ENCODE measurements at places on chromosomes 2 and 18.

- no peak for DNase-seq
Observed at GRCh38 chr2:237572742-237573101, 6.3 kb downstream of the PRLH start.

DNA sequence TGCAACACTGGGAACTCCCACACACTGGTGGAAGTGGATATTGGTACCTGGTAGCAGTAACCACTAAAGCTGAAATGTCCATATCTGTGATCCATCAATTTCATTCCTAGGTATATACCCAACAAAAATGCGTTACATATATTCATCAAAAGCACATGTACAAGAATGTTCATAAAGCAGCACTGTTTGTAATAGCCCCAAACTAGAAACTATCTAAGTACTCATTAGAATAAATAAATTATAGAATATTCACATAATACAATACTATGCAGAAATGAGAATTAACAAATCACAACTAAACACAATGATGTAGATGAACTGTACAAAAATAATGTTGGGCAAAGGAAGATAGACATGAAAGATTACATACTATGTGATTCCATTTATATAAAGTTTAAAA is 11.1 kb upstream of the TLK1 start:
- no peak for DNase-seq

GRCh38 chr18:61019338-61020301 is 313.6 kb upstream of the CDH20 start:
- DNase-seq = no peak

DNA sequence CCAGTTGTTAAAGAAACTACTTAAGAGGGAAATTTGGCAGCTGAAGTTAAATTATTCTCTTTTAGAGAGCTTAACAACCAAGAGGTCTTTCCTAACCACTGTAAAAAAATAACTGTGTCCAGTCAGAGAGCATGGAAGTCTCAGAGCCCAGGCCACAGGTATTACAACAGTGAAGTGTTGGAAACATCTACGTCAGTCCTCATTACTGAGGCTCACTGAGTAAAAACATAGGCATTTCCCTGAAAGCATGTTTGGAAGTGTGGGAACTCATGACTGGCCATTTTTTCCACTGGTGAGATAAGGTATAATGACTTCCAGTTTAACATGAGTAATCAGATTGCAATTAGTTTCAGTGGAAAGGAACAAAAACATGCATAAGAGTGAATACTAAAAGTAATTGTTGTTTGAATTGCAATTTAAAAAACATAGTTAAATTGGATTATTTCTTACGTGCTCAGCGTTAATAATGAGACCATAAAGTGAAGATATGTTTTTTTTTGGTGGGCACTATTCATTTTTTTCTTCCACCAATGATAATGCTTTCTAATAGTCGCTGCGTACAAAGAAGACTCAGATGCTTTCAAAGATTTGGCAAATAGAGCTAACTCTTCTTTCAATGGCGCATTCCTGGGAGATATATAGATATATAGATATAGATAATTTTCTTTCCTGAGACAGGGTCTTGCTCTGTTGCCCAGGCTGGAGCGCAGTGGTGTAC is 60.8 kb downstream of the EFEMP1 start:
- DNase-seq = no peak

DNA sequence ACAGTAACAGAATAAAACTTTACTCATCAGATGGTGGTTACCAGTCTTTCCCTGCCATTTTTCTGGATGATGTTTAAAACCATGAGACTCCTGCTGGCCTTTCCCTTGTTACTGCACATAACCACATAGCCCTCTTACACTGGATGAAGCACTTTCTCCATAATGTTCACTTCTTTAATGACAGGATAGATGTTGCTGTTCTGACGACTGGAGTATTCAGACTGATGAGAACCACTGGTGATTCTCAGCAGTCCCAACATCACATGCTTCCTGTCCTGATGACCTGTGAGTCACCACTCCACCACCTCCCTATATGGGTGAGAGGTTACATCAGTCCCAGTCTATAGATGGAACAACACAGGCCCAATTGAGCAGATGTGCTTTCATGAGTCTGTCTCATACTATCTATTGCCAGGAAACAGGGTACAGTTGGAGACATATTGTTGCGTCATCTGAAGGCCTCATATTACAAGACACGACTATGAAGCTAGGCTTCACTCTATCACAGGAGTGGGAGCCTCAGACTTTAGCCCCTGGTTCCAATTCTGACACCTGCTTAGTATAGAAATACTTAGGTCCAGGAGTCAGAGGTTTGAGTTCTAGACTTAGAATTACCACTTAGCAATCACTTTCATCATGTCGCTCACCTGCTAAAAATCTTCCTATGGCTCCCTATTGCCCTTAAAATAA is 145.7 kb upstream of the KLF7 start:
- DNase-seq = no peak

DNA sequence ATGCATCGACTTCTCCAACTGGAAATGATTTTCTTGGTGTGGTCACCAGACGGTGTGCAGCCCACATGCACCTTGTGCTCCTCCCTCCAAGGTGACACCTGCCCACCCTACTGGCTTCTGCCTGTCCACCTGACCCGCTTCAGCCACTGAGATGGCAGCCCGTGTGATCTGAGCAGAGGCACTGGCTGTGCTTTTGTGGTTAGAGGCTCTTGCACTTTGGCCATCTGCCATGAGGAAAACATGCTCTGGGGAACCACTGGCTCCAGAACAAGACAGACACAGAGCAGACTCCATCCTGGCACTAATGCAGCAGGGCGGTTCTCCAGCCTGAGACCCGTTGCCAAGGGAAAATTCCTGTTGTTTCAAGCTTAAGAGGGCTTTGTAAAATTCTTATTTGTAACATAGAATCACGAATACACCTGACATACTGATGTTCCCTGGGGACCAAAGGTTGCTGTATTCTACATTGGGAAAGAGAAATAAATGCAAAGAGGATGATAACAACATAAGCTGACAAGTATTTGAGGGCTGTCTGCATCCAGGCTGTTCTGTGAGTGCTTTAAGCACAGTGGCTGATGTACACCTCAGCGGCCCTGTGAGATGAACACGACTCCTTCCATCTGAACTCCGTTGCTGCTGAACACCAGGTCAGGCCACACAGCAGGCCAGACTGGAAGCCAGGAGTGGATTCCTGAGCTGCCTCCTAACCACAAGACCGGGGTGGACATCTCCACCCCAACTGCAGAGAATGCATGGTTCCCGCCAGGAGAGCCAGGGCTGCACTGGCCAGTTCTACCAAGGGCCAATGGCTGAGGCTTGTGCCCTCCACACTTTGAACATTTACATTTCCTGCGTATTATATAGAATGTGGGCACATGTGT is 820.4 kb downstream of the GALR1 start:
- no peak for DNase-seq

DNA sequence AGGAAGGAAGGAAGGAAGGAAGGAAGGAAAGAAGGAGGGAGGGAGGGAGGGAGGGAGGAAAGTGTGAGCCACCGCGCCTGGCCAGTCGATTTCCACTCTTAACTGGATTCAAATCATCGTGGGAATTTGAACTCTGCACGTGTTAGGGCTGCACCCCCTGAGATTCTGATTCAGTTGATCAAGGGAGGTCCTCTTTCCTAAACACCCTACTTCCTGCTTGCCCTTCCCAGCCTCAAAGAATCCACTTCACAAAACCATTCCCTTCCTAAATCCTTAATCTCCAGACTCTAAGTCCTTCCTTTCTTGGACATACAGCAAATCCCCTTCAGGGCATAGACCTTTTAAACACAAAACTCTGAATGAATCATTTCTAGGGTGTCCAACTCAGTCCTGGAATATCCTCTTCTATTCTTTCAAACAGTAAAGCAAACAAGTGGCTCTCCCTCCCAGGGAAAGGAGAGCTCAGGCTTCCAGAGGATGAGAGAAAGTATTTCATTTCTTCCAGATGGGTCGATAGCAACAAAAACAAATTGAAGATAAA is 68.2 kb upstream of the MBOAT2 start:
- DNase-seq = no peak

- no peak for DNase-seq
Observed at GRCh38 chr2:50607721-50608120, 424.2 kb downstream of the NRXN1 start.

GRCh38 chr2:240139666-240140393 is 628 bp downstream of the OTOS start:
- no peak for DNase-seq

- DNase-seq = no peak
Observed at GRCh38 chr2:222452422-222452950, 28.1 kb downstream of the SGPP2 start.

DNA sequence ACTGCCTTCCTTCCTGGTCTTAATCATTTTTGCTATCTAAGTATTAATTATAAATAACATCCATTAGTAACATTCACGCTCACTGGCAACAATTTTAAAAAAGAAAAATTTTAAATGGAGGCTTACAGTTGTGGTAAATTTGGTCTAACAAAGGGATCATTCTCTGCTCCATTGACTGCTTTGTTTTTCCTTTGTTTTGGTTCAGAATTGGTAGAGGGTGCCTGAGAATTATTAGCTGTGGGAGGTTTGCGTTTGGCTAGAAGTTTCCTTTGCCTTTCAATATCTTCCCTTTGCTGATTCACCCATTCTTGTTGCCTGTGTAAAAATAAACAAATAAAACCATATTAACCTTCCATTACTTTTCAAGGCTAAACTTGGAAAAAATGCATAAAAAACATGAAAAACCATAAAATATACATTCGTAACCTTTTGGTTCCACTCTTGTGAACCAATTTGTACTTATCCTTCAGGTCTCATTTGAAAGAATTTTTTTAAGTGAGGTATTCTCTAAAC is 114.6 kb downstream of the TLK1 start:
- no peak for DNase-seq

DNA sequence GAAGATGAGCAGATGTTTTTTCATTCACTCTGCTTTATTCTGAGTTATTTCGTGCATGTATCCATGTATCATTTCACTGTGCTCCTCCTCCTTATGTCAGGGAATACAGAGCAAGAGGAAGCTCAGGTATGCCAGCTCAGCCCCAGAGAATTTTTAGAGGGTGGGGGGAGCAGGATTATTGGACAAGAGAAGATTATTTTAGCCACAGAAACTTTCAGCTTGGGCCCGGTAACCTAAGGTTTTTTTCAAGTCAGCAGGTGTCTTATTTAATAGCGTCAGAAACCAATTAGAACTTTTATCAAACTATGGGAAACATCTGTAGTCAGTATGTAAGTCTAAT is 232.9 kb upstream of the SIX3 start:
- DNase-seq = no peak

Measured in activated T-cell treated with anti-CD3 and anti-CD28 coated beads for 1 hour (primary cell).